Right kidney (tissue), 9 donors: ENCODE measurements at places on chromosomes 4 and X.

- DNase-seq = peak; percentile 5
Observed at GRCh38 chr4:127732623-127733328, 2.6 kb downstream of the SLC25A31 start.

DNA sequence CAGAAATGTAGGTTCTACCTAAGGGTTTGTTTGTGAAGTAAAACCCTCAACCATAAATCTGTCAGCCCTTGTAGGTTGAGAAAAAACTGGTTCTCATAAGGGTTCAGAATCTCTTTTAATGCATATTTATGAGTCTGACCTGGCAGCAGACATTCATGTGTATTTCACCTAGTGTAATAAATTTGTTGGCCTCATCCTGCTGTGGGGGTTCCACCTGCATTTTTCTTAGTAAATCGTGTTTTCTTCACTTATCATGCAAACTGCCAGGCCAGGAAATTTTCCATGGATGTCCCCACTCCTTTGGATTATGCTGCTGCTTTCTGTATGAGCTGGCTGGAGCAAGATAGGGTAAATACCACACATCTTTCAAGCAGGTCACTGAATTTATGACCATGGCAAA, 42.4 kb downstream of the KLHL13 start:
- DNase-seq = no peak

GRCh38 chr4:68272380-68272779, 26.9 kb upstream of the TMPRSS11B start:
- DNase-seq = no peak

GRCh38 chrX:146241902-146242301, 424.3 kb downstream of the SLITRK2 start:
- DNase-seq = no peak

DNA sequence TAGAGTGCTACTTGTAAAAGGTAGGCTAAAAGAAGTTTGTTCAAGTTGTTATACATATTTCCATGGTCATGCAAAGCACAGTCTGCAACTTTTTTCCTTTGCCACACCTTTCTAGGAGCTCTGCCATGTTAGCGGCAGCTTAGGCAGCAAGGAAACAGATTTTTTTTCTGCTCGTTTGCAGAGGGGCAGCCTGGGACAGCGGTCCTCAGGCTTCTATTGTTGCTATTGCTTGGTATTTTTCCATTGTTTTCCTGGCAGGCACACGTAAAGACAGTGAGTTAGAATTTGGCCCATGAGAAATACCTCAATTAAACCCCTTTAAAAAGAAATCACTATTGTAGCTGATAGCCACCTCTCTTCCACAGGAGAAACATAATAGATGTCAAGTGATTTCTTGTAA, 391.4 kb downstream of the SH2D1A start:
- no peak for DNase-seq

DNA sequence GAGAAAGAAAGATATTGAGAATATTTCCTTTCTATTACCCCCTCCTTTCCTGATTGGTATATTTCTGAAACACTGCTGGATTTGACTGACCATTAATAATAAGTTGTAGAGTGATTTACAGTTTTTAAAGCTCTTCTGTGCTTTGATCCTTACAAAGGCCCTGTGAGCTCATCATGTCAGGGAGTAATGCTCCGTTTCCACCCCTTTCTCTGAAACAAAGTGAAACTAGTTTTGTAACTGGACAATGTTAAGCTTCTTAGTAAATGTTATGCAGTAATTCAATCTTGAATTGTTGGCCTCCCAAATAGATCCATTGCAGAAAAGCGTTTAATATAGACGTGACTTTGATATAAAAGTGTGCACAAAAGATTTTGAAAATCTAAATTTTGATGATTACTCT, 190.1 kb upstream of the GNPDA2 start:
- DNase-seq = no peak

GRCh38 chr4:93066749-93067148, 761.8 kb upstream of the ATOH1 start:
- DNase-seq = no peak

- no peak for DNase-seq
Observed at GRCh38 chr4:66927937-66928336, 617.4 kb downstream of the CENPC start.

DNA sequence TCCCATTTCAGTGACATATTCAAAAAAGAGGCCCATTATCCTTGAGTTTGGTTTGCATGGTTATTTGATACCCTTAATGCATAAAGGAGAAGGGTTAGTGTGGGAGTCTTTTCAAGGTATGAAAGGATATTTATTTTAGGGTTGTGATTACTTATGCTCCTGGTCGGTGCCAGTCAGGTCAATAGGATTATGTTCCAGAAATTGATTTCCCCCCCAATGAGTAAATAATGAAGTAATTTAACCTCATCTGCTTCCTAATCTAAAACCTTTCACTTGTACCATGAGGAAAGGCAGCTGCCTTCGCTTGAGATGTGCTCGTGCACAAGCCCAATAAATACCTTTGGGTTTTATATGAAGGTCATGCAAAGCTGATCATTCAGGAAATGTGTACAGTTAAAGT, 55.0 kb upstream of the NR0B1 start:
- DNase-seq = no peak
